ENCODE measurements at places on chromosomes 16 and 17.

DNA sequence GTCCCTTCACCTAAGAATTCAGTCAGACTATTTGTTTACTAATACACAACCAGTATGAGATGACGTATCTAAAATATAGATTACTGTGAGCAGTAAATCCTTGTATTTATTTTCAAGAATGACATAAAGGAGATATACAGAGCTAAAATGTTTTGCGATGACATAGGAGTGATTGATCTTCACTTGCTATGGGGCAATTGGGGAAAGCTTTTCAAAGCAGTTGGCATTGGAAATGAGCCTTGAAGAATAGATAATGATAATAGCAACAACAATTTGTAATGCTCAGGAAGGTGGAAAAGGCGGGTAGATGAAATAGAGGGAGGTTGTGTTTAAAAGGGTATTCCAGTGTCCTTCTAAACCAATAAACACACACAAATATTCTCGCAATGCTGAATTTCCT lies 623.7 kb downstream of the CDH8 start:
- DNase-seq = no peak

DNA sequence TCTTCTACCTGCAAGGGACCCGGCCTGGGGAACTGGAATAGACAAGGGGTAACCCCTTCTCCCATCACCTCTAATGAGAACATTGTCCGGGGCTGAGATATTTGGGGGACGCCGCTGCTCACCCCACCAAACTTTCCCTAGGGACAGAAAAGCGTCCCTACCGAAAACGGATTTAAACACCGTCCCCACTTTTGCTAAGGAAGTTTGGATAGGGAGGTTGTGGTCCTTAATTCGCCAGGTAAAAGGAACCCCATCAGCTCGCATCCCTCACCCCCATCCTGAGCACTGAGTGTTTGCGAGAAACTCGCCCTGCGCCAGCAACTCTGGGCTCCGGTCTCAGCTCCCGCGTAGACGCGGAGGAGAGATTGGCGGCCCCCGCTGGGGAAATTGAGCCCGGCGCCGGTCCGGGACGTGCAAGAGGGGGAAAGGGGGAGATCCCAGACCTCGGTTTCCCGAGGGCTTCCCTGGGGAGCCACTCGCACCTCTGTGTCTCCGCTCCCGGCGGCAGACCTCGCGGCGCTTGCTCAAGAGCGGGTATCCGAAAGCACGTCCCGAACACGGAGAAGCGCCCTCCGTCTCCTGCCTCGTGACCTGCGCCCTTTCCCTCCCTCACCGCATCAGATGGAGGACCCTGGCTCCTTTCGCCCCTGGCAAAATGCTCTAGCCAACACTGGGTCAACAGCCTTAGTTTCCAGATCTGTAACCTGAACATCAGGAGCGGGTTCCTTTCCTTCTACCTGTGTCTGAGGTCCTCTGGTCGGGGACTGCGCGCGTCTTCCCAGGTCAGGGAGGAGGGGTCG lies 3.1 kb upstream of the SOX9 start:
- DNase-seq = no peak

- no peak for DNase-seq
These were observed 314 bp upstream of the ITGA2B start for GRCh38 chr17:44389723-44390202.

DNA sequence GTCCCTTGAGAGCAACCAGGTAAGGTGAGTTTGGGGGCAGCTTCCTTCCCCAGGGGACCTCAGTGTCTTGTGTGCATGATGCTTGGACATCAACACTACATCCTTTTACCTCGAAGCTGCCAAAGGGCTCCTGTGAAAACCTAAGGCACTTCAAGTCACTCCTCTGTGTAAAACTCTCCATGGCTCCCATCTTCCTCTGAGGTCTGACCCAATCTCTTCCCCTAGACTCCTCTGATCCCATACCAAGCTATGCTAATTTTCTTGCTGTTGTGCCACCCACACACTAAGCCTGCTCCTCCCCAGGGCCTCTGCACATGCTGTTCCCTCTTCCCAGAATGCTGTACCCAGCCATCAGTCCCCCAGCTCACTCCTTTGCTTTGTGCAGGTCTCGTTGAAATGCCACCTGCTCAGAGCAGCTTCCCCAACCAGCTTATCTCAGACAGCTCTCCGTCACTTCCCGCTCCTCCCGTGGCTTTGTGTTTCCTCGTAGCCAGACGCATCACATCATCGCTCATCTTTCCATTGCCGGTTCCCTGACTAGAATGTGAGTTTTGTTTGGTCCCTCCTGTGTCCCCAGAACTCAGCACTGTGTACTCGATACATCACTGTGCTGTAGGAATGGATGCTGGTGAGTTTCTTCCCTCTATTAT lies 78.4 kb downstream of the CNGB1 start:
- no peak for DNase-seq

All from T-helper 2 cell (primary cell).